CD4-positive, alpha-beta memory T cell (primary cell): ENCODE measurements at places on chromosomes 11 and 22.

DNA sequence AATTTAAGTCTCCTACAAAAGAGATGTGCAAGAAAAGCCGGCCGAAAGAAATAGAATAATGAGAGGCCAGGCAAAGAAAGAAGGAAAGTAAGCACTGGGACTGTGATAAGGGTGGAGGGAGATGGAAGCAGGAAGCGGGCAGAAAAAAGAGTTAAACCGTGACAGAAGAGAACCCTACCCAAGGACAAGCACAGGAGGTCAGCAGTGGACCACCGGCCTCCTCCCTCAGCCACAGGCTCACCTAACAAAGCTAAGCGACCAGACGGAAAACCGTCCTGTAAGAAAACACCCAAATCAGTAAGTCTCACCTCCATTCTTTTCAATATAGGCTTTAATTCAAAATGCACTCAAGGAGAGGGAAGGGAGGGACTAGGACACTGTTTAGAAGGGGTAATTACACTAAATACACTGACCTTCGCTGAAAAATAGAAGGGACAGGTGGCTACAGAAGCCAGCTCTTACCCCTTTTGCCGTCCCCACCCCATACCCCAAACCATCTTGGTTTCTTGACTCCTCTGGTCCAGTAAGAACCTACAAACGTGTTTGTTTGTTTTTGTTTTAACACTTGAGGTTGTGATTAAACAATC is 1.9 kb downstream of the FAM181B start:
- DNase-seq = no peak

- DNase-seq = no peak
Observed at GRCh38 chr22:28927630-28928029, 44.3 kb downstream of the ZNRF3 start.

DNA sequence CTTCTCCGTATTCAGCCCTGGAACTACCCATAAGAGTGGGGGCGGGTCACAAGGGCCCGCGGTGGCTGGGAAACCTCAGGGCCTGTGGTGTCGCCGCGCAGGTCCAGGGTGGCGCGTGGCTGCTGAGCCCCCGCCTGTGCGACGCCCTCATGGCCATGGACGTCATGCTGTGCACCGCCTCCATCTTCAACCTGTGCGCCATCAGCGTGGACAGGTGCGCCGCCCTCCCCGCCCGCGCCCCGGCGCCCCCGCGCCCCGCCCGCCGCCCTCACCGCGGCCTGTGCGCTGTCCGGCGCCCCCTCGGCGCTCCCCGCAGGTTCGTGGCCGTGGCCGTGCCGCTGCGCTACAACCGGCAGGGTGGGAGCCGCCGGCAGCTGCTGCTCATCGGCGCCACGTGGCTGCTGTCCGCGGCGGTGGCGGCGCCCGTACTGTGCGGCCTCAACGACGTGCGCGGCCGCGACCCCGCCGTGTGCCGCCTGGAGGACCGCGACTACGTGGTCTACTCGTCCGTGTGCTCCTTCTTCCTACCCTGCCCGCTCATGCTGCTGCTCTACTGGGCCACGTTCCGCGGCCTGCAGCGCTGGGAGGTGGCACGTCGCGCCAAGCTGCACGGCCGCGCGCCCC is 2.4 kb downstream of the DRD4 start:
- DNase-seq = no peak

- DNase-seq = peak; percentile 56
Observed at GRCh38 chr11:128686745-128687177, 7.1 kb upstream of the FLI1 start.

DNA sequence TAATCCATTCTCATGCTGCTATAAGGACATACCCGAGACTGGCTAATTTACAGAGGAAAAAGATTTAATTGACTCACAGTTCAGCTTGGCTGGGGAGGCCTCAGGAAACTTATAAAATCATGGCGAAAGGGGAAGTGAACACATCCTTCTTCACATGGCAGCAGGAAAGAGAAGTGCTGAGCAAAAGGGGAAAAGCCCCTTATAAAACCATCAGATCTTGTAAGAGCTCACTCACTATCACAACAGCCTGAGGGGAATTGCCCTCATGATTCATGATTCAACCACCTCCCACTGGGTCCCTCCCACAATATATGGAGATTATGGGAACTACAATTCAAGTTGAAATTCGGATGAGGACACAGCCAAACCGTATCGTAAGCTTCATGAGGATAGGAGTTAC is 3.8 kb upstream of the CYB5R2 start:
- no peak for DNase-seq

GRCh38 chr22:23773483-23774113 is 949 bp downstream of the MMP11 start:
- DNase-seq = no peak

DNA sequence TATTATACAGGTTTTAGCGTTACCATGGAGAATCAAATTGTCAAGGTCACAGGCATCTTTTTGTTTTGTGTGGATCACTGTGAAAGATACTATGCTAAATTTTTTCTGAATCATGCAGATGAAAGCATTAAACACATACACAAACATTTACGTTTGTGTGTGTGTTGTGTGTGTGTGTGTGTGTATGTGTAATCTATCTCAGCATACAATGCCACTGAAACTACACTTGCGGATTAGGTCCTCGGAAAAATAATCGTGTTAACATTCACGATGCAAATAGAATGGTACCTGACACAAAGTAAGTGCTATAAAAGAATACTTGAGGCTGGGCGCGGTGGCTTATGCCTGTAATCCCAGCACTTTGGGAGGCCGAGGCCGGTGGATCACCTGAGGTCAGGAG is 41.9 kb upstream of the TOP3B start:
- DNase-seq = no peak

- DNase-seq = no peak
Observed at GRCh38 chr22:34592123-34592740, 473.7 kb upstream of the ISX start.

DNA sequence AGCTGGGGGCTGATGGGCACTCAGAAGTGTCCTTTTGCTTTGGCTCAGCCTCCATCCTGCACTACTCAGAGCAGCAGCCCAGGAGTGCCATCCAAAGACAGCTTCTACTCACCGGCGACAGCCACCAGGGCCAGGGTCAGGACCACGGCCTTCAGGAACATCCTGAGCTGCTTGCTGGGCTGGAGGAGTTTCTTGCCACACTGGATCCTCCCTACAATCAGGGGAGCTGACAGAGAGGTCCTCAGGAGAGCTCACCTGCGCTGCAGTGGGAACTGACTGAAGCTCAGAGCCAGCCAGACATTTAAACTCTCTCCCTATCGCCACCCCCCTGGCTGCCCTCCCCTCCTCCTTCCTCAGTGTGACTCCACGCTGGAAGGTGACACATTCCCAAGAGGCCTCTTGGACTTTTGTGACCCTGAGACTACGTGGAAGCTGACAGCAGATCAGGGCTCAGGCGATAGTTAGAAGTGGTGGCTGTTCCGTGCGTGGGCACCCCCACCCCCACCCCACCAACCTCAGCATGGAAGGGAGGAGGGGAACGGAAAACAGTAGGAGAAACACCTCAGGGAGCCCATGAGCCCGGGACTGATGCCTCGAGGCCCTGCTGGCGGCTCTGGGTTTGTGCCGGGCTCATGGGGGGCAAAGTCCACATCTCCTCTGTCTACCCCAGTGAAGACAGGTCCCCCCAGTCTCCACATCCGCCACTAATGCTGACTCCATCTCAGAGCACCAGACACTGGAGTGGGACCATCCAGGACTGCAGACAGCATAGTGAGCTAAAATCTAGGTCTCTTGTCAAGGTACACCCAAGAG is at the start of gene APOA4:
TSS of gene APOA4 (minus strand) at position 274 of the 813 bp plus-strand sequence. CDS start at position 161, 113 bp downstream.
- no peak for DNase-seq

GRCh38 chr11:74282914-74283371 is 28.5 kb downstream of the P4HA3 start:
- no peak for DNase-seq

GRCh38 chr11:77596626-77597025 is 6.9 kb downstream of the AQP11 start:
- DNase-seq = no peak

GRCh38 chr11:66950112-66950535 is 8.1 kb downstream of the PC start:
- DNase-seq = no peak

DNA sequence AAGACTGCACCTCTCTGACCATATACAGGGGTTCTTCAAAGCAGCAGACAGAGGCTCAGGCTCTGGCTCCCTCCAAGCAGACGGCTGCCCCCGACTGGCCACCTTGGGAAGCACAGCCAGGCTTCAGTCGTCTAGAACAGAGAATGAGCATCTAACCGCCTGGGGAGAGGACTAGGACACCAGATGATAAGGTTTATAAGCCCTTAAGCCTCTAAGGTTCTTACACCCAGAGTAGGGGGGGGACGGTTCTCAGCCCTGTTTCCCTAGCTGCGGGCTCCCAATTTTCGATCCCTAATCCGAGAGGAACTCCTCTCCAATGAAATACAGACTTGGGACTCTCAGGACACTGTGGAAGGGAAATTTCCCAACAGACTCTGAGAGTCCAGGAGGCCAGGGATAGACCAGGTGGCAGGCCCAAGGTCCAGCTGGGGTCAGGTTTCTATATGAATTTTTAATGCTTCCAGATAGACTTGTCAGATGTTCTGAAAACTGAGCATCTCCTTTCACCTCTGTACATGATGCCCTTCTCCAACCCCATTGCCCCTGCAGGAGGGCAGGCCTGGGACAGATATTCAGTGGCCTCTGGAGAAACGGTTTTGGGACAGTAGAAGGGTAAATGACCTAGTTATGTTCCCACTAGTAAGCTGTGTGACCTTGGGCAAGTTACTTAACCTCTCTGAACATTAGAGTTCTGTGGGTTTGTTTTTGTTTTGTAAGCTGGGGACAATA is 20.2 kb downstream of the RTN4RL2 start:
- peak; percentile 50 for DNase-seq

DNA sequence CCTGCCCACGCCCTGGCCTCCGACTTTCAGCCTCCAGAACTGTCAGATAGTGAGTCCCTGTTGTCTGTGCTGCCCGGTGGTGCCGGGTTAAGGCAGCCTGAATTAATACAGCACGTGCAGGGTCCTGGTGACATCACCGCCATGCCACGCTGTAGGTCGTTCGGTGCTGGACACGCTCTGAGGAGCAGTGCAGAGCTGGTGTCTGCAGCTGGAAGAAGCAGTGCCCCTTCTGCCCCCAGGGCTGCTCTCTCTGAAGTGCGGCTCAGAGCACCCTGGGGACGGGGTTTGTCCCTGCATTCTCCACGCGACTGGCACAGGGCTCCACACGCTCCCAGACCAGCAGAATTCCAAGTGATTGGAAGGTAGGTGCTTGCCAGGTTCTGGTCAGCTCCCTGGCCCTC is 831.5 kb downstream of the TBC1D22A start:
- DNase-seq = no peak

DNA sequence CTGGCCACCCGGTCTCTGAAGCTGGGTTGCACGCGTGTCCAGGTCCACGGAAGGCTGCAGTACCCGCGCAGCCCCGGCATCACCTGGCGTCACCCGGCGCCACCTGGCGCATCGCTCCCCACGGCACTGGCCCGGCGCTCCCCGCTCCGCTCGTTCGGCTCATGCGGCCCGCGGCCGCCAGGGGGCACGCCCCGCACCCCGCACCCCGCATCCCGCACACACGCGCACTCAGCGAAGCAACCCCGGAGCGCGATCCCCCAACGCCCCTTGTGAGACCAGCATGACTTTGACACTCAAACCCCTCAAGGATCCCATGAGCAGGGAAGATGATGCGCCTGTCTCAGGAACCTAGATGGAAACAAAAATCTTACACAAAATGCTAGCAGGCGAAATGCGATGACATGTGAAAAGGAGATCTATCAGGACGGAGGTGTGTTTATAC is 11.9 kb downstream of the B3GNT6 start:
- peak; percentile 55 for DNase-seq
